Muscle of leg (tissue), 16 donors: ENCODE measurements at places on chromosomes 16 and 17. TPM values are rescaled to one million over a fixed set of nuclear protein-coding genes. Genes with fewer than 3 reads are reported as not detected.
A peak's percentile ranks its signal among the peaks of the same experiment; 100 is the strongest.

- H3K36me3 ChIP-seq, result peaks cover 10% of the 10 kb centered on the region
- no peaks in the 10 kb centered on the region for H3K27me3 ChIP-seq
- peaks cover 37% of the 10 kb centered on the region for H3K4me1 ChIP-seq
Observed at GRCh38 chr16:20866145-20866772, 33.9 kb downstream of the DCUN1D3 start.

GRCh38 chr16:56102906-56103305 is 88.4 kb upstream of the GNAO1 start:
- no peak for DNase-seq
- H3K27me3 ChIP-seq, result no peaks in the 10 kb centered on the region
- no peaks in the 10 kb centered on the region for H3K36me3 ChIP-seq

- no peaks in the 10 kb centered on the region for H3K4me1 ChIP-seq
- DNase-seq, result no peak
- H3K27ac ChIP-seq, result no peak overlapping the region
- H3K36me3 ChIP-seq, result no peaks in the 10 kb centered on the region
Observed at GRCh38 chr17:62189377-62189776, 124.3 kb upstream of the MED13 start.

GRCh38 chr16:19874851-19875546 is 9.6 kb downstream of the GPRC5B start:
- DNase-seq, result no peak
- no peaks in the 10 kb centered on the region for H3K27me3 ChIP-seq
- H3K27ac ChIP-seq, result no peak overlapping the region
- no peak overlapping the region for H3K4me3 ChIP-seq
- H3K36me3 ChIP-seq, result peaks cover 47% of the 10 kb centered on the region
- H3K4me1 ChIP-seq, result peaks cover 35% of the 10 kb centered on the region

DNA sequence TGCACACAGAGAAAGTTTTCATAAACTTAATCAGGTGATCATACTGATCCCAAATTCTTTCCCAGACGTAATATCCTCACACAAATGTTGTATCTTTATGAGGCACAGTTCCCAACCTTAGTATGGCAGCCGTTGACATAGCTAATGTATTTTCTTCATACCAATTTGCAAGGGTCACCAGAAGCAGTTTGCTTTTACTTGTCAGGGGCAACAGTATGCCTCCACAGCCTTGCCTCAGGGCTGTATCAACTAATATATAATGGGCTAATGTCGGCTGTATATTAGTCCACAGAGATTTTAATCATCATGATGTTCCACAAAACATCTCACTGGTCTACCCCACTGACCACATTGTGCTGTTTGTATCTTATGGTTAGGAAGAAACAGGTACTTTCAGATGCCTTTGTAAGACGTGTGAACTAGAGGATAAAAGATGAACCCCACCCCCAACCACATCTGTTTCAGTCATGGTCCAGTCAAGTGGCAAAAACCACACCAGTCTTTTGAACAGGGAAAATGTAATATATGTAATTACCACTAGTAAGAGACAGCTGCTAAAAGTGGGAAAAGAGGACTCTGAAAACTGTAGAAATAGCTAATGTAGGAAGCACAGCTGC is 55.2 kb downstream of the GAN start:
- H3K36me3 ChIP-seq, result peaks cover 26% of the 10 kb centered on the region
- H3K4me1 ChIP-seq, result peaks cover 2% of the 10 kb centered on the region
- H3K4me3 ChIP-seq, result no peak overlapping the region
- no peak overlapping the region for H3K27ac ChIP-seq
- DNase-seq, result no peak

GRCh38 chr16:87725596-87726235 is 40.1 kb downstream of the KLHDC4 start:
- no peak overlapping the region for H3K27ac ChIP-seq
- no peak overlapping the region for H3K4me3 ChIP-seq
- H3K27me3 ChIP-seq, result no peaks in the 10 kb centered on the region
- peak; percentile 34 for DNase-seq
- H3K36me3 ChIP-seq, result peaks cover 36% of the 10 kb centered on the region

TMC8 gene
- 1.2 TPM for total RNA-seq

KCNH4 gene
- not detected for total RNA-seq

TMC5 gene
- total RNA-seq, result 0.04 TPM

GRCh38 chr16:87836844-87837581 is 32.3 kb downstream of the SLC7A5 start:
- no peaks in the 10 kb centered on the region for H3K27me3 ChIP-seq
- peak; percentile 60 for DNase-seq

- H3K4me1 ChIP-seq, result peaks cover 2% of the 10 kb centered on the region
- peak overlapping the region; percentile 90 for H3K4me3 ChIP-seq
- H3K27me3 ChIP-seq, result no peaks in the 10 kb centered on the region
- H3K36me3 ChIP-seq, result no peaks in the 10 kb centered on the region
Observed at GRCh38 chr16:53435066-53435688, 906 bp downstream of the RBL2 start.

BICDL2 gene
- not detected for total RNA-seq

GRCh38 chr16:55736671-55737070 is 80.9 kb downstream of the SLC6A2 start:
- H3K36me3 ChIP-seq, result no peaks in the 10 kb centered on the region
- no peaks in the 10 kb centered on the region for H3K4me1 ChIP-seq
- no peak for DNase-seq
- H3K27ac ChIP-seq, result no peak overlapping the region

GRCh38 chr17:74304184-74304583 is 21.8 kb upstream of the KIF19 start:
- peaks cover 5% of the 10 kb centered on the region for H3K4me1 ChIP-seq
- H3K27ac ChIP-seq, result no peak overlapping the region
- DNase-seq, result no peak
- no peak overlapping the region for H3K4me3 ChIP-seq

DNA sequence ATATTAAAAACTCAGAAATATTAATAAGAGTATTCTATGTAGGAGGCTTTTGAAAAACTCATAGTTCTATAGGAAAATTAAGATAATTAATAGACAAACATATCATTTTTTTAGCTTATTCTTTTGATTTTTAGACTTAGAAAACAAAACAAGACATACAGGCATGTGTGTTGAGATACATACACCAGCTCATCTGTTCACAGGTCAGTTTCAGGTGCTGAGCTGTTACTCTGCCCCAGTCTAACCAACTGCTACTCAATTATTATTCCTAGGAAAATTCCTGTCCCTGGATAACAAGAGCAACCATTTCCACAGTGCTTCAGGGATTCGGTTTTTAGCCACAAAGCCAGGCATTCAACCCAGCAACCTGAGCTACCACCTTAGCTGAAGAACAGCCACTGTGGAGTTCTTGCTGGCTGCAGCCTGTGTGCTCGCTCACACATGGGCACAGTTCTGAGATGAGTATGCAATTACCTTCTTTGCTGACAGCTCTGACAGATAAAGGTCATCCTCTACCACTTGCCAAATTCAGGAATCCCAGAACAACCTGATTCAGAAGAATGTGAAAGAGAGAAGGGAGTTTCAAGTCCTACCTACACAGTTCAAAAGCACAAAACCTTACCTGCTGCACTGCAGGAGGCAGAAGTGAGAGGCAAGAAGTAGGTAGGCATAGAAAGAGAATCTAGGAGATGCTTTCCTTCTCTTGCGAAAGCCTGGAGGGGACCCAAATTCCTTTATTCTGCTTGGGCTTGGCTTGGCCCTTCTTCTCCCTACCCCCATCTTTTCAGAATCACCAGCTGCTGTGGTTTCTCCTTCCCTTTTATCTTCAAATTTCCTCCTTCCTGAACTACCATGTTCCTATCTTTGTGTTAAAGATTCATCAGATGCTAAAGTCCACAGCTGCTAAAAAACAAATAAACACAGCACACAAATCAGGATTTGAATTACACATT is 62.7 kb downstream of the TEX2 start:
- H3K36me3 ChIP-seq, result no peaks in the 10 kb centered on the region
- DNase-seq, result no peak
- no peak overlapping the region for H3K4me3 ChIP-seq
- peaks cover 6% of the 10 kb centered on the region for H3K4me1 ChIP-seq
- H3K27me3 ChIP-seq, result no peaks in the 10 kb centered on the region

- H3K4me3 ChIP-seq, result peak overlapping the region; percentile 49
- peaks cover 11% of the 10 kb centered on the region for H3K36me3 ChIP-seq
- H3K27me3 ChIP-seq, result peaks cover 14% of the 10 kb centered on the region
- peaks cover 63% of the 10 kb centered on the region for H3K4me1 ChIP-seq
- H3K27ac ChIP-seq, result no peak overlapping the region
Observed at GRCh38 chr17:81928544-81929252, 1.2 kb upstream of the MAFG start.

DNA sequence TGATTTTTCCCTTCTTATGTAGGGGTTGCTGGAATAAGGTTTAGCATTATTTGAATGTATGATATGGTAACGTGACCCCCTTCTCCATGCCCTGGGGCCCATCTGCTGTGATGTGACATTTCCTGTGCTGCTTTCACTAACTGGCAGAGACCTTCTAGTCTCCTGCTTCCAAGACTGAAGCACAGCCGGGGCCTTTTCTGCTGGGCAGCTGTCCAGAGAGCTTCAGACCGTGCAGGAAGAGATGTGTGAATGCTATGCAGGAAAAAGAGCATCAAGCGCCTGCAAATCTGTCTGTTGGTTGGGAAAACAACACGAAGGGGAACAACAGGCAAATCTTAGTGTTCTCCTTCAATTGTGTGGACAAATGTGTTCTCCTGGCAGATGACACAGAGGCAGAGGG is 128.5 kb downstream of the SPACA3 start:
- H3K36me3 ChIP-seq, result no peaks in the 10 kb centered on the region
- peaks cover 15% of the 10 kb centered on the region for H3K4me1 ChIP-seq
- DNase-seq, result peak; percentile 87
- H3K27ac ChIP-seq, result no peak overlapping the region
- no peak overlapping the region for H3K4me3 ChIP-seq

GRCh38 chr16:14196011-14196410 is 124.9 kb downstream of the MRTFB start:
- no peaks in the 10 kb centered on the region for H3K4me1 ChIP-seq
- DNase-seq, result no peak
- H3K27me3 ChIP-seq, result no peaks in the 10 kb centered on the region
- no peak overlapping the region for H3K27ac ChIP-seq
- no peaks in the 10 kb centered on the region for H3K36me3 ChIP-seq
- H3K4me3 ChIP-seq, result no peak overlapping the region

PHF12 gene
- 16.5 TPM for total RNA-seq

- DNase-seq, result no peak
- H3K4me1 ChIP-seq, result no peaks in the 10 kb centered on the region
- no peak overlapping the region for H3K27ac ChIP-seq
Observed at GRCh38 chr17:9798724-9799123, 7.3 kb upstream of the DHRS7C start.

GRCh38 chr17:66353937-66354401 is 51.6 kb downstream of the PRKCA start:
- H3K4me3 ChIP-seq, result no peak overlapping the region
- DNase-seq, result no peak
- no peaks in the 10 kb centered on the region for H3K4me1 ChIP-seq
- peaks cover 7% of the 10 kb centered on the region for H3K27me3 ChIP-seq
- no peaks in the 10 kb centered on the region for H3K36me3 ChIP-seq

ARSG gene
- total RNA-seq, result 3.0 TPM

GRCh38 chr17:55816532-55817396 is 65.9 kb downstream of the PCTP start:
- peak; percentile 49 for DNase-seq
- H3K4me1 ChIP-seq, result peaks cover 6% of the 10 kb centered on the region
- no peaks in the 10 kb centered on the region for H3K36me3 ChIP-seq
- H3K27ac ChIP-seq, result no peak overlapping the region
- no peaks in the 10 kb centered on the region for H3K27me3 ChIP-seq

DNA sequence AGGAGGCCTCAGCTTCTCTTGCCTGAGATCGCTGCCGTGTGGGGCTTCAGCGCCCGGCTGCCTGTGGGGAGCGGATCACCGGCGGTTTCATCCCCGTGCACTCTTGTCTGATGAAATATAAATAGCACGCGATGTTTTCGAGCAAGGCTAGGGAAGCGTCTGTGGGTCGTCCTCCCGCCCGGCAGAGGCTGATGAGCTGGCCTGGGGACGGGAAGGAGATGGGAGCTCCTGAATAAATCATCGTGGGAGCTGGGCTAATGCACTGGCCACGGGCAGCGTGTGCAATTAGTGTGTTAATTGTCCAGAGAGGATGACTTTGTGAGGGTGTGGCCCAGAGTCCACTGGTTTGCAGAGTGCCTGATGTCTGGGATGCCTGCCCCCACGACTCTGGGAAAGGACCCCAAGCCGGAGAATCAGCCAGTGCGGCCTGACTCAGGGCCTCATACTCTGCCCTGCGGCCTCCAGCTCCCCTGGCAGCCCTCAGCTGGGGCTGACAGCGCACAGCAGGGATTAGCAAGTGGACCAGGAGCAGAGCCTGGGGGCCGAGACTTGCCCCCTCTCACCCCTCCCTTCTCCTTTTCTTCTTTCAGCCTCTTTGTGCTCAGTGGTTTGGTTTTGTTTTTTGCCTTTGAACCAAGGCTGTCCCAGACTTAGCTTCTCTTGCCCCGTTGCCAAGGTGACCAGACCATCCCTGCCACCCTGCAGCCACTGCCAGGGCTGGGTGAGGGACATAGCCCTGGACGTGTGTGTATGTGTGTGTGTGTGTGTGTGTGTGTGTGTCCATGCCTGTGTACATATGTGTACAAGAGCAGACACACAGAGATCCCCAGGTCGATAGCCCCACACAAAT is 21.4 kb downstream of the KCNJ12 start:
- DNase-seq, result no peak
- no peaks in the 10 kb centered on the region for H3K36me3 ChIP-seq

GRCh38 chr16:84735849-84736586 is 36.2 kb downstream of the USP10 start:
- peaks cover 7% of the 10 kb centered on the region for H3K4me1 ChIP-seq
- no peak overlapping the region for H3K4me3 ChIP-seq
- no peak for DNase-seq
- H3K27me3 ChIP-seq, result no peaks in the 10 kb centered on the region

DNA sequence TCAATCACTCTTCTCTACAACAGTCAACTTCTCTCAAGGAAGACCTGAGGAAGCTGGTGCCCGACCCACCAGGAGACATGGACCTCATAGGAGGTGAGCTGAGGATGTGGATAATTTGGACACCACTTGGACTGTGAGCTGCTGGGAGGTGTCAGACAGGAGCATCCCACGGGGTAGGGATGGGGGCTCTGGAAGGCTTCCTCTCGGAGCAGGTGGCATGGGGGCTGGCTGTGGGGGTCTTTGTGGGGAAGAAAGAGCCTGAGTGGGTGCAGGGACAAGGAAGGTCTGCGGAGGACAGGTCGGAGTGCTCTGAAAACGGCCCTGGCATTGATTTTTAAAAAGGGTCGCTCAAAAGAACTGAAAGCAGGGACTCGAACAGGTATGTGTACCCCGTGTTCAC is 64.0 kb downstream of the TBC1D16 start:
- H3K27me3 ChIP-seq, result no peaks in the 10 kb centered on the region
- H3K4me1 ChIP-seq, result peaks cover 7% of the 10 kb centered on the region
- peaks cover 20% of the 10 kb centered on the region for H3K36me3 ChIP-seq
- no peak overlapping the region for H3K27ac ChIP-seq
- H3K4me3 ChIP-seq, result no peak overlapping the region

RND2 gene
- 0.35 TPM for total RNA-seq

SRRM2 gene
- 103 TPM for total RNA-seq

- H3K4me1 ChIP-seq, result no peaks in the 10 kb centered on the region
- H3K4me3 ChIP-seq, result no peak overlapping the region
Observed at GRCh38 chr17:43042025-43042628, 17.1 kb downstream of the RND2 start.

- no peaks in the 10 kb centered on the region for H3K27me3 ChIP-seq
- H3K27ac ChIP-seq, result no peak overlapping the region
- no peaks in the 10 kb centered on the region for H3K36me3 ChIP-seq
- no peak overlapping the region for H3K4me3 ChIP-seq
Observed at GRCh38 chr16:76118344-76118743, 158.9 kb upstream of the CNTNAP4 start.

GRCh38 chr16:49463529-49463928 is 89.9 kb downstream of the C16orf78 start:
- H3K36me3 ChIP-seq, result no peaks in the 10 kb centered on the region
- H3K4me1 ChIP-seq, result peaks cover 10% of the 10 kb centered on the region
- H3K27me3 ChIP-seq, result peaks cover 22% of the 10 kb centered on the region
- H3K27ac ChIP-seq, result no peak overlapping the region
